ENCODE measurements at places on chromosomes 2 and 18.

DNA sequence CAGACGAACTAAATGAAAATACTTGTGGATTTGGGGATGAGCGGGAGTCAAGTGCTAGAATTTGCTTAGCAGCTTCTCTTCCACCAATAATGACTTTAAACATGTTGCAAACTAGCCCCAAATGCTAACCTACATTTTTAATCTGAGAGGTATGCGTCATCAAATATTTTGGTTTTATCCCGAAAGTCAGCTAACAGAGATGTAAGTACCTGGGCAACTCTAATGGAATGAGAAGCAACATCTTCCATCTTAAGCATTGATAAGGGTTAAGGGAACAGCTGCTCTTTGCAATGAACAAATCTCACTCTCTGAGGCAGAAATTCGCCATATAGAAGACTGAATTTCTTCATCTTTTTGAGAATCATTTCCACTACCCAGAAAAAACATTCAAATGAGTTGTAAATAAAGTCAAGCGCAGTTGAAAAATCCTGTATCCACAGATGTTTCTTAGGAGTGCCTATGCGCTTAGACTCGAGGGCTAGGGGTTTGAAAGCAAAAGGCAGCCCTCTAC, 926 bp upstream of the YPEL5 start:
- no peak for DNase-seq

DNA sequence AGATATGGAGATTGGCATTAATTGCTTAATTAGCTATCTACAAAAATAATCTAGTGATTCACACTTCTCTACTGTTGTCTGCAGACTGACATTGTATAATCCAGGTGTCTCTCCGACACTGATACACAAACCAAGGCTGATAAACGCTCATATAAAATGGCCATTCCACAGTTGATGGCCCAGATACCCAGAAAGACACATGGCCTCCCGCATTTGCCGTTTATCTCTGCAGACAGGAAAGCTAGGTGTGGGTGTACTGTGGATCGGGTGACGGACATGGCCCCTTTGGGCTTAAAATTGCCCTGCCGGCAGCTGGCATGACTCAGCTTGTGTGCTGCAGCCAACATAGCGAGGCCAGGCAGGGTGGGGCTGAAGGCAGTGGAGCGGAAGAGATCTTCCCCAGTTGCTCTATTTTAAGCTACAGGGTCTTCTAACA, 18.5 kb downstream of the PMAIP1 start:
- no peak for DNase-seq

DNA sequence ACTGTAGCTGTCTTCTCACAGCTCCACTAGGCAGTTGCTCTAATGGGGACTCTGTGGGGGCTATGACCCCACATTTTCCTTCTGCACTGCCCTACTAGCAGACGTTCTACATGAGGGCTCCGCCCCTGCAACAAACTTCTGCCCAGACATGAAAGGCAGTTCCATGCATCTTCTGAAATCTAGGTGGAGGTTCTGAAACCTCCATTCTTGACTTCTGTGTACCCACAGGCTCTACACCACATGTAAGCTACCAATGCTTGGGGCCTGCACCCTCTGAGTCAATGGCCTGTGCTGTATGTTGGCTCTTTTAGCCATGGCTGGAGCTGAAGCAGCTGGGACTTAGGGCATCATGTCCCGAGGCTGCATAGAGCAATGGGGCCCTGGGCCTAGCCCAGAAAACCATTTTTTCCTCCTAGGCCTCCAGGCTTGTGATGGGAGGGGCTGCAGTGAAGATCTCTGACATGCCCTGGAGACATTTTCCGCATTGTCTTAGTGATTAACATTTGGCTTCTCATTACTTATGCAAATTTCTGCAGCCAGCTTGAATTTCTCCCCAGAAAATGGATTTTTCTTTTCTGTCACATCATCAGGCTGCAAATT, 123.0 kb downstream of the MYCN start:
- no peak for DNase-seq

DNA sequence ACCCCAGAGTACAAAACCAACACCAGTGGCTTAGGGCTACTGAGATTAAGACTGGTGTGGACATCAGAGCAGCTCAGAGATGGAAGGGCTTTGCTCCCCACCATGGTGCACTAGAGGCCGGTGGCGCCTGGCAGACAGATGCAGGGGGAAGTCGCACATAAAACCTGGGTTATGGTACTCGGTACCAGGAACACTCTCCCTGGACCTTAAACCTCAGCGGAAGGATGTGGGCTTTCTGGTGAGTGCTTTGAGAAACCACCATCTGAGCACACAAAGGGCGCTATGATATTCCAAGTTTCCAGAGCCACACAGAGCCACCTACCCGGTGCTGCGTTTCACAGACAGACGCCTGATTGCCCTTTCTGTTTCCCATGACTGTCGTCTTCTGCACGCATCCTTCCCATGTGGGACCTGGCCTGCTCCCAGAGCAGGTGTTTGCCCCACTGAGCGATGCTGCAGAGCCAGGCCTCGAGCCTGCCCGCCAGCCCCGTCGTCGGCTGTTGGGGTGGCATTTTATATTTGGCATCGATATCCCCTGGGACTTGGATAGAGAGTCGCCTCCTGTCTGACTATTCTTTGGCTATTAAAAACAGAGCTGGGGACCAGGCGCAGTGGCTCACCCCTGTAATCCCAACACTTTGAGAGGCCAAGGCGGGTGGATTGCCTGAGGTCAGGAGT, 89.5 kb upstream of the ODC1 start:
- no peak for DNase-seq

DNA sequence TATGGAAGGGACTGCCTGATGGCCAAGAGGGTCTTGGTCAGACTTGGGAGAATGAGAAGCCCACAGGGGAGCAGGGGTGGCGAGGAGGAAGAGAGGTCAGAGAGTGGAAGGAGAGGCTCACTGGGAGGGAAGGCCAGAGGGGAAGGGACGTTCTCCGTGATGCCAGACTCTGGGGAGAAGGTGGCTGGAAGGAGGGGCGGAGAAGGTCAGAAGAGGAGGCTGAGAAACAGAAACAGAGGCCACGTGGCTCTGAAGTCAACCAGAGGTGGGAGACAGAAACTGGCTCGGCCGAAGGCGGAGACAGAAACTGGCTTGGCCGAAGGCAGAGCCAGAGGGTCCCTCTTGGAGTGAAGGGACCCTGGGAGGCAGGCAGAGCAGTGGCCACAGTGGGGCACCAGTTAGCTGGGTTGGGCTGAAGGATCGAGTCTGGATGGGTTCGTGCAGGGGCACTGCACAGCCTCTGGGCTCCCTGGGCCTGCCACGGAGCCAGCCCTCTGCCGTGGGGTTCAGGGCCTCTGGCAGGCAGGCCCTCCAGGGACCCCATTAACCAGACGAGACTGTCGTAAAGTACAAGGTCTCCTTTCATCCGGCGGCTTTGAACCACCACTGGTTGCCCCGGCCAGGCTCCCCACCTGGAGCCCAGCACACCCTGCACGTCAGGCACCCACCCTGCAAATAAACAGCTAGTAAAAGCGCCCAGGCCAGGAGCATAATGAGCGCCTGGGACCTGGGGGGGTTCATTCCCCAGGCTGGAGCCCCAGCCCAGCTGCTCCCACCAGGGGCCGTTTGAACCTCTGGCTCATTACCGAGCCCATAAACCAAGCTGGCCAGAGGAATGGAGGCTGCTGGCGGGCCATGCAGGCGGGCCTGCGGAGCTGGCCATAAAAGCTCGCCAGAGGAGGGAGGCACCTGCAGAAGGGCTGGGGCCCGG, 218.8 kb downstream of the DYSF start:
- no peak for DNase-seq

GRCh38 chr2:8575038-8575833, 106.6 kb upstream of the ID2 start:
- DNase-seq, result peak; percentile 17

DNA sequence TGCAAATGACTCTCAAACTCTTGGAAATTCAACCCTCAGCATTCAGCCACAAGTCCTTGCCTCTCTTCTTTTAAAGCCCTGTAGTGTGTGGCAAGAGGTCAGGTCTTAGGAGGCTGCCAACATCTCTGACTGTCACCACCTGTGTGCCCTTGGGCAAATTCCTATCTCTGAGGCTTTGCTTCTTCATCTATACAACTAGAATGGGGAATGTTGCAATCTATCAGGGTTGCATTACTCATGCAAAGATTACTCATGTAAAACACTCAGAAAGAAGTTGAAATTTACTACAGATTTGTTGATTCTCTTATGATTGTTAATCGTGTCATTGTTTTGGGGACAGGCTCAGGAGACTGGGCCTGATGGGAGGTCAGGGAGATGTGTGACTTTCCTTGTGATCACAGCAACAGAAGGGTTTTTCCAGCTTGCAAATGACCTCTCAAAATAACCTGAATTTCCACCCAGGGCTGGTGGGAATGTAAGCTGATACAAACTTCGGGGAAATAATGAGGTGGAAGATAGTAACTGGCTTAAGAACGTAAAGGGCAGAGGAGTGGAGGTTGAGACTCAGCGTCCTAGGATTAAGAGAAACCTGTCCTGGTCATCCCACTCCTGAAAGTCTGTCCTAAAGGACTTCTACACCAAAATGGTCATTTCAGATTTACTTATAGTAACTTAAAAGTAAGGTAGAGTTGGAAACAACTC, 32.1 kb upstream of the SIGLEC15 start:
- no peak for DNase-seq

- DNase-seq, result no peak
These were observed 1238.0 kb upstream of the NRXN1 start for GRCh38 chr2:52269696-52270485.

- no peak for DNase-seq
These were observed 104.5 kb downstream of the ZEB2 start for GRCh38 chr2:144415386-144415785.

DNA sequence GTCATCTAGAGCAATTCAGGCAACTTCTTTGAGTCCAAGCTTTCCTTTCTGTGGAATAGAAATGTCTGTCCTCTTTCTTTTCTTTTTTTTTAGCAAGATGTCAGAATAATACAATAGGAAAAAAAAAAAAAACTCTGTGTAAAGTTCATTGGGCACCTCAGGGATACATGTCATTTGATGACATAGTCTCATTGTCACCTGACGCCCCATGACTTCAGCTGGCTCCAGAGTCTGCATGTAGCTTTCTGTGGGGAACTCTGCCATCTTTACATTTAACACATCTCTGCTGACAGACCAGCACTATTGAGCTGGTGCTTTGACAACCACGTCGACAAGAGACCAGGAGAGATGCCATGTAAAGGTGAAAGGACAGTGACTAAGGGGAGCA, 172.5 kb upstream of the KLF7 start:
- no peak for DNase-seq

GRCh38 chr18:24923138-24923537, 428.8 kb downstream of the ZNF521 start:
- no peak for DNase-seq

DNA sequence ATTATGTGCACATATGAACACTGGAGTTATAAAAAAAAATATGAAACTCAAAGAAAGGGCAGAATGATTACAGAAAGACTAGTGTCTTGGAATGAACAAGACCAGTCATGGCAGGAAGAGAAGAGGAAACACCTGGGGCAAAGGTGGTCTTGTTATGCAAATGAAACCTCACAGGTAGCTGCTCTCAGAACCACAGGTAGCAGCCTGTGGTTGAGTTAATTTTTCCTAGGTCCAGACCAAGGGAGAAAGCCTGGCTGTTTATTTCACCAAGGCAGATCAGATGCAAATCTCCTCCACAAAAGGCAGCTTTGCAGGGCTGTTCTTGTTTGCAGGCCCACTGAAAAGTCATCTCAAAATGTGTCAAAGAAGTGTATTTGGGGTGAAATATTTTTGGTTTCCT, 785.8 kb downstream of the RNF144A start:
- DNase-seq, result no peak

GRCh38 chr2:32711219-32711618, 83.4 kb downstream of the TTC27 start:
- no peak for DNase-seq

DNA sequence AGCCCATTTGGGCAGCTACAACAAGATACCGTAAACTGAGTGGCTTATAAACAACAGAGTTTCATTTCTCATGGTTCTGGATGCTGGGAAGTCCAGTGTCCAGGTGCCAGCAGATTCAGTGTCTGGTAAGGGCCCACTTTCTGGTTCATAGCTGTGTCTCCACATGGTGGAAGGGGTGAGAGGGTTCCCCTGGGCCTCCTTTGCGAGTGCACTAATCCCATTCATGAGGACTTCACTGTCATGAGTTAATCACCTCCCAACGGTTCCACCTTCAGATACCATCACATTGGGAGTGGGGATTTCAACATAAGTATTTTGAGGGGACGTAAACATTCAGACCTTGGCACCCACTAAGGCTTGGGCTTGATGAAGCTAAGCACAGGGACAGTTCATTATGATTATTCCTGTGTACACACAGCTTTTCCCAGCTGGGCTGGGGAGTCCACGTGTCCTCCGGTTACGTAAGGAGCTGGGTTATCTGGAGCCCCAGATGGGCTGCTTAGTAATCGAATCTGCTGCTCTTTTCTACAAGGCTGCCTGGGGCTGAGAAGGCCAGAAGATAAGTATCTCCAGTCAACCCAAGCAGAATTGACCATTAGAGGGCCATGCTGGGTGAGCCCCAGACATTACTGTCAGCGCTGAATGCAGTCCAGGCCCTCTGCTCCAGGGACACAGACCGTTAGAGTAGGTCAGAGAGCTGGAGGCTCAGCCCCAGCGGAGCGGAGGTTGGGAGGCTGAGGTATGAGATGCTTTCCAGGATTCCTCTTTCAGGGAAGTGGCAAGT, 42.7 kb downstream of the EPAS1 start:
- no peak for DNase-seq

DNA sequence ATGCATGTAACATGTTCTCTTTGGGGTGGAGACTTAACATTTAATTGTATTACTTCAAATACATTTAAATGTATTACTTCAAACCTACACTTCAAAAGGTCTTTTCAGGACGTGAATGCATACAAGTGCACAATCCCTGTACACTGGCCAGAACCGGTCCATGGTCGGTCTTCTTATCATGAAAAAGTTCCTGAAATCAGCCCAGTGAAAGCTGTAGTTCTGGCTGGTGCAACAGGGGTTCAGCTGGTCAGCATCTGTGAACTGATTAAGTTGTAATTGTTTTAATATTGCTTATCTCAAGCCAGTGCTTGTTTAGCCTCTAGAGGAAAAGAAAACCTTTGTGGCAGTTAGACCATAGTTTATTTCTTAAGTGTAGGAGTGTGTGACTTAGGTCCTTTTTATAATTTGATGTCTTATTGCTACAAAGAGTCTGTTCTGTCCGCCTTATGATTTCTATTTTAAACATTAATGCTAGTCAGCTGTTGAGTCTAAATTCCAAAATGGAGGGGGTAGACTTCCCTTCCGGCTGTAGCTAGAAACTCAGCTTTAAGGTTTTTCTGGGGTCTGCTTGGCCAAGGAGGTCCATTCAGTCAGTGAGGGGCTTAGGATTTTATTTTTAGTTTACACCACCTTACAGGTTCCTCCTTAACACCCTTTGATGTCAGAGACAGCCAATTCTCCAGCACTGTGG, 768 bp upstream of the CYBRD1 start:
- DNase-seq, result no peak

DNA sequence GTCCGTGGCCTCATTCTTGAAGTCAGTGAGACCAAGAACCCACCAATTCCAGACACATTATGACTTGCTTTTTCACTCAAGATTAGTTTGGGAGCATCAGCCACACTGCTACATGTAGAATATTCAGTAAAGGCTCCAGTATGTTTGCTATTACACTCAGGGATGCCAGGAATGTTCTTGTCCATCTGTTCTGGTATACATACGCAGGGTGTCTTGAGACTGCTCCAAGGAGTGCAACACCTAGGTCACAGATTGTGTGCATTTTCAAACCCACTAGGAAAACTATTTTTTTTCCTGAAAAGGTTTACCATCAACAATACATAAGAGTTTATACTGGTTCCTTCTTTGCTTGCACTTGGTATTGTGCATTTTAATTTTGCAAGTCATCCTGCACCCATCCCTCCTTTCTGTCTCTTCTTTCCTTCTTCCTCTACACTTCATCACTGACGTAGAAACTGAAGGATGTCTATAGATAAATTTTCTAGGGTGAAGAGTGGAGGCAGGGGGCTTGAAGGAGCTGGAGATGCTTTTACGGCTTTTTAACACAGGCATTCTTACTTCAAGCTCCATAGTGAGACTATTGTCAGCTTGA, 35.3 kb upstream of the MAP2 start:
- DNase-seq, result no peak
